ENCODE measurements at places on chromosomes 5 and 9.

- no peak for DNase-seq
Observed at GRCh38 chr9:4139196-4139595, 160.7 kb downstream of the GLIS3 start.

- DNase-seq, result no peak
Observed at GRCh38 chr5:100779669-100780375, 123.3 kb downstream of the ST8SIA4 start.

DNA sequence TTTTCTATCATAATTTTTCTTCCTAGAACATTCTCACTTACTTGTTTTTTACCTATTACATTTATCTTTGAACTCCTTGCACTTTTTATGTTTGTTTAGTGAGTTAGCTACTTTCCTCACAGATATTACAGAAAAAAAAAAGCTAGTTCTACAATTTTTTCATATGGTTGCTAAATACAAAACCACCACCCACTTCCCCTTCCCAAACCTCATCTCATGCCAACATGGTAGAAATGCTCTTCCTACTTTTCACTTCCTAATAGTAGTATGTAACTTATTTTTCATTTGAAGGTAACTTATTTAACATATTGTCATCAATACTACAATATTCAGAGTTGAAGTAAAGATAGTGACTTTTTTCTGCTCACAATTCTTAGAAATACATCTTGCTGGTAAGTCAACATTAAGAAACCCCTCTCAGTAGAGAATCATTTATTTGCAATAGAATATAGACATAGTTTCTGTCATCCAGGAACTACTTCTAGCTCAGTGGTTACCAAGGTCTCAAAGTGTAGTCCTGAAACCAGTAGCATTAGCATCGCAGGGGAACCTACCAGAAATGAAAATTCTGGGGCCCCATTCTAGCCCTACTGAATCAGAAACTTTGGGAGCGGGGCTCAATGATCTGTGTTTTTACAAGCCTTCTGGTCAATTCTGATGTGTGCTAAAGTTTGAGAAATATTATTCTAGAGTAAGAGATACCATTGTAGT, 1124.6 kb downstream of the DTWD2 start:
- no peak for DNase-seq

GRCh38 chr5:14937254-14937653, 65.7 kb upstream of the ANKH start:
- no peak for DNase-seq

GRCh38 chr5:91150234-91150633, 232.9 kb downstream of the ARRDC3 start:
- no peak for DNase-seq

- no peak for DNase-seq
Observed at GRCh38 chr5:124729720-124730359, 16.6 kb downstream of the ZNF608 start.

DNA sequence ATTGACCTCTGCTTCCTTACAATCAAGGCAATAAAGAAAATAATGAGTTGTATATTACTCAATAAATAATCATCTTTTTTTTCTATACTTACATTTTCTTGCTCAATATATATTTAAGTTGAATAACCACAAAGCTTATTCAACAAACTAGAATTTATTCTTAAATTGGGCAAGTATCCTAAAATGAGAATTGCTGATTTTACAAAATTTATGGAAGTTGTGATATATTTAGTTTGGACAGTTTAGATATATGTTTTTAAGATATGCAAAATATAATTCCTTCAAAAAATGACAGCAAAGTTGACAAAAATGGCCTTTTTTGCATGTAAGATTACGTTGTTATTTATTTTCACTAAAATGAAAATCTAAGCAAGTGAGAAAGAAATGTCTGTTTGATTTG, 305.7 kb upstream of the GRIN3A start:
- no peak for DNase-seq
